ENCODE measurements at places on chromosomes 3 and 15.

DNA sequence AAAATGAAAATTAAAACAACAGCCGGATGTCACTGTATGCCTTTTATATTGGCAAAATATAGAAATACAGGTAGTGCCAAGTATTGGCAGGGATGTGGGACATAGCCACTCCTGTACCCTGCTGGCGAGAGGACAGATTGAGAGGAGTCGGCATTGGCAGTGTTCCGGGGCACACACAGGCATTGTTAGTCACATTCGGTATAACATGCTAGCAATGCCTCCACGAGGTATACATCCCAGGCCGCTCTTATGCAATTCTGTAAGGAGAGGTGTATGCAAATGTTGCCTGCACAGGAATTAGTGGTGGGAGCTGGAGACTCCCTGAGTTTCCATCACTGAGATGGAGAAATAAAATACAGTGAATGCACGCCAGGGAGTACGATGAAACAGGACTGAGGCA is 99.4 kb upstream of the DLG1 start:
- DNase-seq: no peak

DNA sequence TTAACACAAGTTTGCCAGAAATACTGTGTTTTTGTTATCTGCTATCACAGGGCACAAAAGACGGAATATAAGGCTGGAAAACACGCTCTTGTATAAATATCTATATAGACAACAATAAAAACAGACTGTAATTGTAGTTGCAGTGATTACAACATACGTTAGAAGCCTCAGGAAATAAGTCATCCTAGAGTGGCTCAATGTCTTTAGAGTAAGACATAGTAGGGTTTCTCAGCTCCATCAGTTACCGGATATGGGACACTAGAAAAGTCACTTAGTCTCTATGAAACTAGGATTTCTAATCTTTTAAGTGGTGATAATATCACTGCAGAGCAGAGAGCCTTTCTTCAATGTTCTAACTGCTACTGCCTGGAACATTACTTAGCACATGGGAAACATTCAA is 208.8 kb downstream of the STAG1 start:
- no peak for DNase-seq

- no peak for DNase-seq
These were observed 13.2 kb downstream of the KIF7 start for GRCh38 chr15:89642106-89642505.

DNA sequence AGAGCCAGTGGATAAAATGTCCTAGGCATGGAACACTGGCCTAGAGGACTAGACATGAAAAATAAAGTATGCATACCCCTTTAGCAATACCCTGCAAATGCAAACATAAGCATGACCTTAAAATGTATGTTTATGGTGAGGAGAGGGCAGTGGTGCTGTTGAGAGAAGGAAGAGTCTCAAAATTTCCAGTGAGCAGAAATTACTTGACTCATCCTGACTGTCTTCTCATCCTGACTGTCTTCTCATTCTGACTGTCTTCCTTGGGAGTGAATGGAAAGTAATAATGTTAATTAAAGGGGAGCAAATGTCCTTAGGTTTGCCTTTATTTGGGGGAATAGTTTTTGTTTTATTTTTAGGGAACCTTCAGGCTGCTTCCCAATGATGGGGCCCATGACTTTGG is 121.5 kb upstream of the GALNT15 start:
- DNase-seq: no peak

GRCh38 chr3:196192036-196192523 is 19.1 kb downstream of the ZDHHC19 start:
- peak; percentile 50 for DNase-seq

DNA sequence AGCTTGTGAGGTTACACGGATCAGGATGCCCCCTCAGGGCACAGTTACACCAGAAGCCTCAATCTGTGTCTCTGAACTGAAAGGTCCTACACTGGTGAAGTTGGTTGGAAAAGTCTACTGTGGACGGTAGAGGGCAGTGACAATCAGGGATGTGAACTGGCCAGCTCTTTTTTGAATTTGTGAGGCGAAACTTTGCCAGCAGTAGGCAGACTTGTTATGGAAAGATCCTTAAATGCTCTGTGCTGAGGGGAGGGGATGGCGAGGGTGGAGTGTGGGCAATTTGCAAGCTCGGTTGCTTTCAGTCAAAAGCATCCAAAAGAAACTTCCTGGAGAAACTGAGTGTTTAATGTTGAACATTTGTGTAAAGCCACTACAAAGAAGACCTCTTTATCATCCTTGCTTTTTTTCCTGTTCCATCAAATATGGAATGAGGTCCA is 127.4 kb upstream of the ABHD17C start:
- DNase-seq: no peak

Data from stimulated activated CD8-positive, alpha-beta memory T cell treated with anti-CD3 and anti-CD28 coated beads, Interleukin-7, amount 100 ng/mL, for 48 hours (primary cell).